T follicular helper cell (primary cell): ENCODE measurements at places on chromosomes 7 and 10.

DNA sequence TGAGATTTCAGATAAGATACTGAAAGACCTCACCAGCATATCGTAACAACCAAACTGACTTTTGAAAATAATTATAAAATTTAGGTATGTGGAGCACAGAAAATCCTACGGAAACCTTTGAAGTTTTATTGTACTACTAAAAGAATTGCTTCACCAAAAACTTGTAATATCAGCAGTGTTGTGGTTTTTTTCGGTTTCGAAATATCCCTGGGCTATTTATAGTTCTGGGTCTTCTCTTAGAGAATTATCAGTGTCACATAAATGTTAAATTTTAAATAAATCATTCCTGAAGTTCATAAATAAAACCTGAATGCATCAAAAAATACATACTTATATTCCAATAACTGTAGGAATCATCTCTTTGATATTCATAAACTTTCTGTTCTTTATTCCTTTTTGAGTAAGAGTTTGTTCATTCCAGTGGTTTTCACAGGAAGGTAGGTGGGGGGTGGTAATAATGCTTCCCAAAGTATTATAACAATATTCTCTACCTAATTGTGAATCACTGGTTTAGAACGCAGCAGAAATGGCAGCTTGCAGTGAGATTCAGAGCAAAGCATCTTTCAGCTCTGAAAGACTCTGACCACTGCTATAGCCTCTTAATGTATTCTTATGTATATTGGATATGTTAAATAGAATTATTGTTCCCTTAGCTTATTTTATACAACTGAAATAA, 60.2 kb downstream of the ZNF277 start:
- DNase-seq = no peak

GRCh38 chr7:28088032-28088431, 92.6 kb downstream of the JAZF1 start:
- no peak for DNase-seq

- DNase-seq = peak; percentile 26
Measured at GRCh38 chr10:69088801-69089501, 1.0 kb downstream of the SRGN start.

GRCh38 chr10:43174969-43175368, 36.7 kb downstream of the CSGALNACT2 start:
- no peak for DNase-seq

- DNase-seq = no peak
Measured at GRCh38 chr10:71086439-71087080, 125.8 kb upstream of the UNC5B start.

DNA sequence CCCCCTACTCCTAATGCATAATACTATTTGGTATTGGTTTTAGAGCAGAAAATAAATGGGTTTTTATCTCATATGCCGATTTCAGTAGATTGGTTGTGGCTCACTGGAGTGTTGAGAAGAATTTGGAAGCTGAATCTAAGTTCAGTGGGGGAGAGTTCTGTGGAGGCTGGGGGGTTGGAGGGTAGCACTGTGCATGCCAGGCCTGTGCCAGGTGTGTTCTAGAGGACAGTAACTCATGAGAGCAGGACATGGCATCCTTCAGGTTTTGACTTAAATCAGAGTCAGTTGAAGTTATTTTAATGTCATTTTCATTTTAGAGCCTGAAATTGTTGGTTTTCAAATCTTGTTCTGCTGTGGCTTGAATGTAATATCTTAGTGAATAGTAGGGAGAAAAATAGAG, 79.5 kb downstream of the EEPD1 start:
- DNase-seq = no peak

- no peak for DNase-seq
Measured at GRCh38 chr10:57579926-57580325, 687.8 kb downstream of the IPMK start.

DNA sequence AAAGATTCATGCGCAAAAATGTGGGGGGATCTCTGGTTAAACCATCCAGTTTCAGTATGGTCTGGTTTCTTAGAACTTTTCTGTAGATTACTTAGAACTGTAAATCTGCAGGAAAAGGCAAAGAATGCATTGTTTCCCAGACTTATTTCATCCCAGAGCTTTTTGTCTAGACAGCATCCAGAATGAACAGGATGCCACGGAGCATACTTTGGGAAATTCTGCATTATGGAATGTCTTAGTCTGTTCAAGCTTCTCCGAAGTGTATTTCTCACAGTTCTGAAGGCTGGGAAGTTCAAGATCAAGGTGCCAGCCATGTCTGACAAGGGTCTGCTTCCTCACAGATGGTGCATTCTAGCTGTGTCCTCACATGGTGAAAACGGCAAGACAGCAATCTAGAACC, 136.3 kb downstream of the INHBA start:
- no peak for DNase-seq

GRCh38 chr7:144049491-144049890, 743 bp downstream of the OR2A5 start:
- no peak for DNase-seq

DNA sequence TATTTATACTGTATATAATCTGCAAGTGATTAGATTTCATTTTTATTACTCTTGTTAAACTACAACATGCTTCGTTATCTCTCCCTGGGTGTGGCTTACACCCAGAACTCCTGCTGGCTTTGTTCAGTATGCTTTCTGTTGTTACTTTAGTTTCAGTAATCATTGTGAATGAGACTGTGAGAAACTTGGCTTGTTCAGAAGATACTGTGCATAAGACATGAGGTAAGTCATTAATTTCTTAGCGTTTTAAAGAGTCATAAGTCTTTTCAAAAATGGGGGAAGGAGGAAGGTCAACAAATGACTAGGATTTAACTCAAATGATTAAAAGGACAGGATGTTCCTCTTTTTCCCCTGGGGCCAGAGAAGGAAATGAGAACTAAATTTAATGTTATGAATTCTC, 11.6 kb upstream of the ADD3 start:
- no peak for DNase-seq

GRCh38 chr10:71404503-71405295, 8.0 kb downstream of the CDH23 start:
- no peak for DNase-seq

DNA sequence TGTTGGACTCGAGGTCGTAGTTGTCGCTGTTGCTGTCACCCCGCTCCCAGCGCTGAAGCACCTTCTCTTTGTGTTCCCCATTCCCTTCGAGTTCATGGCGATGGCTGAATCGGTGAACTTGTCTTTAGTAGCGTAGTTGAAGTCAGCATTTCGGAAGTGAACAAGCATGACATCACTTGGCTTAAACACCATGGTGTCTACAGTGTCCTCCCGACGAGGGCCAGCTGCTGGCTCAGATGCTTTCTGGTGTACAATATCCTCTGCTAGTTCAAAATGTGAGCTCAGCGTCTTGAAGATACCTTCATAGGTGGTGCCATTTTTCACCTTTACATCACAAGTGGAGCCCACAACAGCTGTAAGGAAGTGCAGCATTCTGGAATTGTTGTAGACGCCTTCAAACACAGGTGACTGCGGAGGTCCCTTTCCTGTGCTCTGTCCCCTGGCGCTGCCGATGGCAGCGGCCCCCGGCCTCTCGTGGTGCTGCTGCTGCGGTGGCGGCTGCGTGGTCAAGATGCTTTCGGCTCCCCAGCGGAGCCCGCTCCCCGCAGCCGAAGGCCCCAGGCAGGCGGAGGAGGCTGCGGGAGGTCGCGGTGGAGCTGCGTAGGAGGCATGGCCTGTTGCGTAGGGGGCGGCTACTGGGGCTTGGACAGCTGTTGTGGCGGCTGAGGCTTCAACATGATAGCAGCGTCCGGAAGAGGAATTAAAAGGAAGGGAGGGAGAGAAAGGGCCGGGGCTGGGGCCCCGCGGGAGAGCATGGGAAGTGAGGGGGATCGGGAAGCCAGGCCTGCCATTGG, 59.3 kb downstream of the ANKMY2 start:
- no peak for DNase-seq

DNA sequence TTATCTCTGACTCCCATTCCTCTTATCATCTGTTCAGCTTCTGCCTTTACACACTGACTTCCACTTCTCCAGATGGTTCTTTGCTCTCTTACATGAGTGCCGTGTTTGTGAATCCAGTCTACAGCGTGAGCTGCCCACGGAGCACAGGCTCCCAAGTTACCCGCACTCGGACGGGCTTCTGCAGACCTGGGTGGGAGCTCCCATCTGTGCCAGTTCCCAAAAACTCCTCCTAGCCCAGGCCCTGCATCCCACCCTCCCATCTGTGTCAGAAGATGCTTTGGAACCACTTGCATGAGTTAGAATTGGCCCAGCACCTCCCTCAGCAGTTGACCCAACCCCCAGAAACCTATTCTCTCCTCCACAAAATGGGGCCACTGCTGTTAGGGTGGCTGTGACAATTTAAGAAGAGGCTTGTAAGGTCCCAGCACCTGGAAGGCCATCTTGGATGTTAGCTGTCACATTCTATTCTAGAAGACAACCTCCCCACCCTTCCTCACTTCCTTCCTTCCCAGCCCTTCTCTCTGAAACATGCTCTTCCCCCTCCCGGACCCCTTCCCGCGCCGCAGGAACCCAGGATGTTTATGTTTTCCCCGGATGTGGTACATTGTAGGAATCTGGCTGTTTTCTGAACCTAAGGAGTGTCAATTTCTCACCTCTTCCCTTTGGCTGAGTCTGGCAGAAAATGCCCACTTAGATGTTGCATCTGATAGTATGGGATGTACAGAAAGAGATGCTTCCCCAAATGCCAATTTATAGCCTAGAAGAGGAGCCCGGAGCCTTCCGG, 79.2 kb downstream of the CCDC3 start:
- DNase-seq = no peak

DNA sequence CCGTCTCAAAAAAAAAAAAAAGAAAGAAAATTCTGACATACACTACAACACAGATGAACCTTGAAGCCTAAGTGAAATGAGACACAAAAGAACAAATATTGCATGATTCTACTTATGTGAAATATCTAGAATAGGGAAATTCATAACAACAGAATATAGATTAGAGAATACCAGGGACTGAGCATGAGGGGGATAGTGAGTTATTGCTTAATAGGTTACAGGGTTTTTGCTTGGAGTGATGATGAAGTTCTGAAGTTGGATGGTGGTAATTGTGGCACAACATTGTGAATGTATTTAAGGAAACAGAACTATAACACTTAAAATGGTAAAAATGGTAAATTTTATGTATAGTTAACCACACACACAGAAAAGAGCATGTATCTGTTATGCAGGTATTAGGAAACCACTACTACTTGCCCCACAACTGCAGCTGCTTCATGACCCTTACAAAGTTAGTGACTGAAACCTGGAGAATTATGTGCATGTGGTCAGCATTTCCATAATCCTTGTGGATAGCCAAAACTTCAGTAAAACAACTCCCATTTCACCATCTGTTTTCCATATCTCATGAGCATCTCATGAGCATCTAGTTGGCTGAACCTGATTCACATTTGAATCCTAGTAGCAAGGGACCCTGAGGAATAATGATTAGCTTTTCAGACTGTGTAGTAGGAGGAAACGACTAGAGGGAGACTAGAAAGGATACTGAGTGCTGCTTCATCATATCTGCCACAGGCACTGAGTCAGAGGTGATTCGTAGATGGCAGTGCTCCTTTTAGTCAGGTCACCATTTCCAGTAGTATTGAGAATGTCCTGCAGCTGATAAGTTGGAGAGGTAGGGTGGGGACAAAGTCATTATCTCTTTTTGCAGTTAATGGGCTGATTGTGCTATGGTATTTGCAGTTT, 26.3 kb downstream of the SAMD8 start:
- no peak for DNase-seq

DNA sequence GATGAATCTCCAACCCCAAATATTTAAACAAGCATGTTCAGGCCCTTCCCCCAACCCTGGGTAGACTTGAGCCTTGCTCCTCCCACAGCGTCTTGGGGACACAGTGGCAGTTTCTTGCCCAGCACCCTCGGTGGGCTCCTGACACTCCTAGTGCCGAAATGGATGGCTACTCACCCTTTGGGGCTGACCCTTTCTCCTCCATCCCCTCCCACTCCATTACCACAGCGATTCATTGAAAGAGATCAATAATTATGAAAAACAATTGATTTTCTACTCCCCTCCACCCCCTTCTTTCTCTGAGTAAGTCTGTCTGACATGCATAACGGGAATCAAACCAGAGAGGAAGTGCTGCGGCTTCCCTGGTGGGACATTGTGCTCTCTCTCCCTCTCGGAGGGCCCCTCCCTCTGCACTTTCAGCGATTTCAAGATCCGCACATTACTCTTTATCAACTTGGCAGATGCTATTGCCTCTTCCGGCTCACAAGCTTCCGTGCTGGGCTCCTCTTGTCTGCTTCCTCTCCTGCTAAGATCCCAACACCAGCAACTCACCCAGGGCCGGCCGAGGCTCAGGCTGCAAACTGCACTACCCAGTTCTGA, 79.0 kb upstream of the PLXNA4 start:
- DNase-seq = peak; percentile 10

GRCh38 chr10:675532-675931, 13.9 kb downstream of the DIP2C start:
- DNase-seq = no peak

DNA sequence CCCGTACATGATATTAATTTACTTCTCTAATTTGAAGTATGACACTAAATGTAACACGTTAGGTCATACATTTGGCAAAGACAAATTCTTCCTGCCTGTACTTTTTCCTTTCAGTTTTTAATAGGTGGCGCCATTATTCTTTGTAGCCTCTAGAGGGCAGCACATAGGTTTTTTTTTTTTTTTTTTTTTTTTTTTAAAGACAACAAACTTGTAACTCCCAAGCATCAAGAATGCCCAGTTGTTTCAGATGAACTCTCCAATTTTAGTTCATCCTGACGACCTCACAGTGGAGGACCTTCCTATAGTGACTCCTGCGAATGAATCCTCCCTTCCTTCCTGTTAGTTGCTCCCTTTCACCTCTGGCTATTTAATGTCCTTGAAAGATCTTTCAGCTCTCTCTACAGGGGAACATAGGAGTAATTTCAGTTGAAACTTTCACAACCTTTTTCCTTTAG, 139.3 kb upstream of the HDAC9 start:
- DNase-seq = no peak

GRCh38 chr10:43708262-43708661, 59.6 kb upstream of the ZNF32 start:
- no peak for DNase-seq

DNA sequence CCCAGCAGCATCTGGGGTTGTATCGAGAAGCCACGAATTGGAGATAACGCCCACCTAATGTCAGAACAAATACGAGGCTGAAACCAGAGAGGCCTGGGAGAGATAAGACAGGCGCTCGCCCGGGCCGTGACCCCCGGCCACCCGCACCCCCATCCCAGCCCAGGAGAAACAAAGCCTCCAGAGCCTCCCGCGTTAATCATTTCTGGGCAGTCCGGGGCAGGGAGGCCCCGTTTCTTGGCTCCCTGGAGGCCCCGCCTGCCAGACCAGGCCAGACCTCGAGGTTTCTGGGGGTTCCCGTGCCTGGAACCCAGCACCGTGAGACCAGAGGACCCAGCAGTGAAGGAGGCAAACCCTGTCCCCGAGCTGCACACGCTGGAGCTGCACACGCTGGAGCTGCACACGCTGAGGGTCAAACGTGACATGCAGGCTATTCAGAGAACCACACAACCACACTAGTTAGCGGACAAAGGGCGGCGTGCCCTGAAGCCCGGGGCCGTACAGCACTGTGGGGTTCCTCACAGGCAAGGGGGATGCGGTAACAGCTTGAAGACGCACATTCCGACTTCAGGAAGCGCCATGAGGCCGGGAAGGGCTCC, 53.4 kb downstream of the FOXL3 start:
- DNase-seq = no peak

GRCh38 chr7:44226396-44226753, 25.6 kb downstream of the YKT6 start:
- DNase-seq = no peak

- no peak for DNase-seq
Measured at GRCh38 chr10:17910125-17910789, 41.5 kb upstream of the SLC39A12 start.
